ENCODE measurements at places on chromosomes 1 and 21.

GRCh38 chr21:17688912-17689874 is 76.5 kb upstream of the BTG3 start:
- peak; percentile 1 for DNase-seq

GRCh38 chr1:86858524-86859261 is 55.2 kb downstream of the SELENOF start:
- DNase-seq: no peak

DNA sequence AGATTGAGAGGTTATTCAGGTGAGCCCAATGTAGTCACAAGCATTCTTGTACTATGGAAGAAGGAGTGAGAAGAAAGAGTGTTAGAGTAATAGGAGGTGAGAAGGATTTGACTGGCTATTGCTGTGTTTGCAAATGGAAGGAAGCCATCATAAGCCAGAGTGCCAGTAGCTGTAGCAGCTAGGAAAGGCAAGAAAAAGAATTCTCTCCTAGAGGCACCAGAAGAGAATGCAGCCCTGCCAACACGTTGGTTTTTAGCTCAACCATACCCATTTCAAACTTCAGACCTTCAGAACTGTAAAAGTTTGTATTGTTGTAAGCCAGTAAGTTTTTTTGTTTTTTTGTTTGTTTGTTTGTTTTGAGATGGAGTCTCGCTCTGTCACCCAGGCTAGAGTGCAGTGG is 8.9 kb upstream of the IL12RB2 start:
- peak; percentile 12 for DNase-seq

DNA sequence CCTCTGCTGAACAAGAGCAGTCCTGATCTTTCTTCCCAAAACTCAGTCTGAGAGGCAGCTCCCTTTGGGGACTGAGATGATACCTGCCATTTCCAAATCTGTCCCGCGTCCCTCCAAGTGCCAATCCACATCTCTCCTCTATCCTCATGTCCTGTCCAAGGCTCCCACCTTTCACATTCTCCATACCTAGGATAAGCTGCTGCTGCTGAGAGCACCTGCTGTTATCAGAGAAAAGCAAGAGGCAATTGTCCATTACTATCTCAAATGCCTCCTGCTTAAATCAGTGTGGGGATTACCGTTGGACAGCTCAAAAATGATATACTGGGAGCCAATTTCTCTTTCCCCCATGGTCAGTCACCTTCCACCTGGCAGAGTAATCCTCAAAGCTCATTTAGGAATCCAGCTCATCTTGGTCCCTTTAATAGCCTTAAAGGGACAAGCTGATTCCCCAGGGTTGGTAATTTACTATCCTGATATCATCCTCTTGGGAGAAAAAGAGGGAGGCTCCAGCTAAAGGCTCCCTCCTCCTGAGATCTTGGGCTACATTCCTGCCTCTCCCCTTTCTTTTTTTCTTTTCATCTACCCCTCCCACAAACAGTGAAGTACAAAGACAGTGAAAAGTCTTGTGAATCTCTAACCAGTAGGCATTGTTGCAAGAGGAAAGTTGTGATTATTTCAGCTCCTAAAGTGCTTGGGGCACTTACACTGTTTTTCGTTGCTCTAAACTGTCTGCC is 278.1 kb upstream of the CAMK1G start:
- DNase-seq: no peak

- DNase-seq: no peak
Observed at GRCh38 chr1:246035060-246035541, 472.0 kb downstream of the SMYD3 start.

DNA sequence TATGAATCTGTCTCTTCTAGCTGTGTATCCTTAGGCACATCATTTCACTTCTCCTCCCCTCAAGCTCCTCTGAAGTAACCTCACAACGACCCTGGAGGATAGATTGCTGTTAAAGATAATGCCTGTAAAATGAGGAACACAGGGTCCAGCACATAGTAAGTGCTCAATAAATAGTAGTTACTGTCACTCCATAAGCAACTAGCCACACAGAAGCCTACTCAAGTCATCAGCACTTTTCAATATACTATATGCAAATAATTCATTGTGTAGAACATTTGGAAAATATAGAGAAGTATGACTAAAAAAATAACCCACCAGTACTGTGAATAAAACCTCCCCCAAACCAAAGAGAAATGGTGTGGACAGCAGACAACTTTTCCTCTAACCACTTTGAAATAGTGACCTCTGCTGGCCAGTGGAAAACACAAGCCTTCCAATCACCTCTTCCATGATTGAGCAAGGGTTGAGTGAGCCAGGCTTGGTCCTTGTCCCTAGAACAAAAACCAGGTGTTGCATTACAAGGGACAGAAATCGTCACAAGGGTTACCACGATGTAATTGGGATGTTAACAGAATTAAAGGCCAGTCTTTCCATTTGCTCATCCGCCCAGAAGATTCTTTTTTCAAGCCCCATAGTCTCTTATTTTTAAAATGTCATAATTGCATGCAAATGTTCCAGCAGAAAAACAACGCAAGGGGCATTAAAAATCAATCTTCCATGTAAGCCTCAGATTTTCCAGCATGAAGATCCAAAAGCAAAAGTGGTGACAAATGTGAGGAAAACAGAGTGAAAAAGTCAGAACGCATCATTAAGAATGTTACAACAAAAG is 15.7 kb upstream of the GLIS1 start:
- DNase-seq: peak; percentile 62

DNA sequence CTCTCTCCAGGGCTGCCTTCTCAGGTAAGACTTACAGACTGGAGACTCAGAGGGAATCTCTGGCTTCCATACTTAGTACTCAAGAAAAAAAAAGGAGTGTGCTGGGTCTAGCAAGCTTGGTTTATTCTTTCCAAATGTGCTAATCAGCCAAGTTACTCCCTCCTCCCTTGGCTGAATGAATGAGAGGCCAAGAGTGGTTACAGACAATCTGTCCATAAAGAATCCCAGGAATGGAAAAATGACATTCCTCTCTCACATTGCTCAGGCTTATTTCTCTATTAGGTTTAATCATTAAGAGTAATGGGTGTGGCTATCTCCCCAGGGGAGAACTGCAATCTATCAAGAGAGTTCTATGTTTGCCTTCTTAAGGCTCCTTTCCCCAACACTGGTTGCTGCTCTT is 547.3 kb upstream of the PLXNA2 start:
- DNase-seq: no peak

DNA sequence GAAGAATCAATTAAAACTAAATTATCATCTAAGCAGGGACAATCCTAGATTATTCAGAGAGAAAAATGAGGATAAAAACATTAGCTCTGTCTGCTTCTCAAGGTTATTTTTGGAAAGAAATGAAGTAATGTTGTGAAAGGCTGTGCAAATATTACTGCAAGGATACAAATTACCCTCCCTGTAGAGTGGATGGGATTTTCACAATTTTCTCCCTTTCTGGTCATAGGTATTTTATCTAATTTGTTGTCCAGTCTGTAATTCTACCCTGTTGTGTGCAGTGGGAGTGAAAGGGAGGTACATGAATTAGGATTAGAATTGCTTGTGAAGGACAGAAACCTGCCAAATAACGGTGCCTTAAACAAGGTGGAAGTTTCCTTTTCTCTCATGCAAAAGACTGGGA is 54.7 kb downstream of the MAP3K7CL start:
- no peak for DNase-seq
